ENCODE measurements at places on chromosomes 2 and 18.

GRCh38 chr18:35128675-35129074 lies 87.5 kb downstream of the MAPRE2 start:
- no peak for DNase-seq

DNA sequence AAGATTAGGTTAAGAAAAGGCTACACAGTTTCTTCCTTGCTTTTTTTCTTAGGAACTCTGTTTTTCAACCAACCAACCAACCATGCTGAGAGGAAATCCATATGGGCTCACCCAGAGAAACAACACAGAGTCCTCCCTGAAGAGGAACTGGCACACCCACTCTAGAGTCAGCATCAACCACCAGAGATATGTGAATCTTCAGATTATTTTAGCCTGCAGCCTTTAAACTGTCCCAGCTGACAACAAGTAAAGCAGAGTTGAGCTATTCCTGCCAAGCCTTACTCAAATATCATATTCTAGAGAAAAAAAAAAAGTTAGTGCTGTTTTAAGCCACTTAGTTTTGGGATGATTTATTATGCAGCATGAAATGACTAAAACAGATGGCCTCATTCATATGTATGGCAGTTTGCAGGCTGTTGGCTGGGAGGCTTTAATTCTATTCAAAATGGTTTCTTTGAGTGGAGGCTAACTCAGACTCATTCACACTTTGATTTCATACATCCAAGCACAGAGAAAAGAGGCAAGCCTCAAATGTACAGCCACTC lies 1637.7 kb upstream of the LRRTM1 start:
- DNase-seq = no peak

DNA sequence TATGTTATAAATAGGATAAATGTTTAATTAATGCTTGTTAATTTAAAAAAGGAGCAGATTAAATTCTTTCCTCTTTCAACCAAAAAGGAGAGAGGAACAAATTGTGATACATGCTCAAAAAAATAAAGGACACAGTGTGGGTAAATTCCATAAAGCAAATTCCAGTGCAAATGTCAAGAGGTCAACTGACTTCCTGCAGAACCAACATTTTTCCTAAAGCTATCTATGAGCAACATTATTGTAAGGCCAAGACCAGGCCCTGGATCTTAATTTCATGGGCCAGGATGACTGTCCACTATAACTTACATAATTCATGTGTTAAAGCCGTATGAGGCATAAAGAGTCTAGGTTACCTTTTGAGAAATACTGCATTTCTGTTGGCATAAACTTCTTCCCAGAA lies 93.9 kb upstream of the RPE start:
- no peak for DNase-seq

- no peak for DNase-seq
These were observed 394.8 kb downstream of the PID1 start for GRCh38 chr2:228876276-228876675.

Measured in dorsolateral prefrontal cortex (tissue), 122 donors.